GDM1 (cell line): ENCODE measurements at places on chromosomes 1 and 21.
A peak's percentile ranks its signal among the peaks of the same experiment; 100 is the strongest.

DNA sequence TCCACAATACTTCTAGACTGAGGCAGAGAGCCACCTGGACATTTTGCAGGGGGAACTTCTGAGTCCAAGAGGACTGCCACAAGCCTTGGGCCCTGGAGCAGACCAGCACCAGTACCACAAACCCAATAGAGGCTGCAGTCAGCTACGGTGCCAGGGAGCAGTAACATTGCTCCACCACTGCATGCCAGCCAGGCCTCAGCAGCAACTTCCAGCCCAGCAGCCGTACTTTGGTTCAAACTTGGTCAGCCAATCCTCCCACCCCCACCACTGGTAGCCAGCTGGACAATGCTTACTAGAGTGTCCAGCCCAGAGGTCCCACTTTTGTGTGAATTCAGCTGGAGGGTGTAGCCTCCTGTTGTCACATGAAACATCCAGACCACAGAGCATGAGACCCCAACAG, 107.4 kb downstream of the SLC5A9 start:
- no peak for DNase-seq

DNA sequence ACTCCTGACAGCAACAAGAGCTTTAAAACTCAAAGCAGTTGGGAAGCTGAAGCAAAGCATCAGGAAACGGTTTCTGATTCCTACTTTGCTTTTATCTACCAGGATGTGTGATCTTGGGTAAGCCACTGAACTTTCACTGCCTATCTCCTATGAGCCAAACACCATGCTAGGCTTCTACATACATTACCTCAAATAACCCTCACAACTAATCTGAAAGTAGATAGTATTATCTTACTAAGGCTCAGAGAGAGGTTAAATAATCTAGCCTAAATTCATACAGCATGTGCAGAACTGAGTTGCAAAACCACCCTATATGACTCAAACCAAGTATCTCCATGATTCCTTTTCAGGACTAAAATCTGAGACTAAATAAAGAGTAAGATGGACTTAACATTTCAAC, 83.8 kb downstream of the EVI5 start:
- no peak for DNase-seq

DNA sequence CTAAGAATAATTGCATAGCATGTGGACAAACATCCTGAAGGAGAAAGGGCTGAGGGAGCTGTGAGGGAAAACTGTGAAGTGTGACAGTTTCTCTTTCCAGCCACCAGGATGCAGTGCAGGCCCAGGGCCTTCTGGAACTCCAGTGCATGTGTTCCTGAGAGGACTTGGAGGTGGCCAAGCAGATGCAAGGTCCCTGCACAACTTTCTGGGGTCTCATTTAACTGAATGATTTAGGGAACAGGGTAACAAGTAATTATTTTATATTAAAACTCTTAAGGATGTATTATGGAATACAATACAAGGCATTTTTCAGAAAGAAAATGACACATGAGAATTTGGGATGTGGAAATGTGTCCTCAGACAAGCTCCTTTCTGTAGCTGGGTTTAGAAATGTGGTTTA, 61.2 kb upstream of the MCOLN3 start:
- DNase-seq, result peak; percentile 16

GRCh38 chr1:108000620-108001111, 35.7 kb upstream of the VAV3 start:
- DNase-seq, result no peak

DNA sequence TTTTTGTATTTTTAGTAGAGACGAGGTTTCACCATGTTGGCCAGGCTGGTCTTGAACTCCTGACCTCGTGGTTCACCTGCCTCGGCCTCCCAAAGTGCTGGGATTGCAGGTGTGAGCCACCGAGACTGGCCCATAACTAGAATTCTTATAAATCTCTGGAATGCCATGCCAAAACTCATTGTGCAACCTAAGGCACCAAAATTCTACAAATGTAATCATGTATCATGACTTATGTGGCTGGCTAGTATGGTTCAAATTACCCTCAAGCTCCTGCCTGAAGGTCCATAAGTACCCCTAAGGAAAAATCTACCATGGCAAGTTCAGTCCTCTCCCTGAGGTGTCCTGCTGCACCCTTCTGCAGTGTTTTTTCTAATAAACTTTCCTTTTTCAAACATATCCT, 63.8 kb upstream of the CSF1 start:
- DNase-seq, result no peak

DNA sequence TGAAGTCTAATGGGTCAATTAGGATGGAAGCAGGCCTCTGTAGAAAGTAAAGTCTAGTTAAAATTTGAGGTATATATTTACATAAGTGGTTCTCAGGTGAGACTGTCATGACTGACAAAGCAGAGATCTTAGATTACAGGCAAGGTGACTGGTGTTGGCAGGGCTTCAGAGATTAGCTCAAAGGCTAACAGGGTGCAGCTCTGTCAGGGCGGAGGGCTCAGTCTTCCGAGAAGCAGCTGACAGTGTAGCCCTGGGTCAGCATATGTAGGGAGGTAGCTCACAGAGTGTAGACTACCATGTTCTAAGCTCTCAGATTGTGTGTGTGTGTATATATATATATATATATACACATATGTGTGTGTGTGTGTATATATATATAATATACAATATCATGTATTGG, 54.7 kb downstream of the RBM11 start:
- no peak for DNase-seq

- DNase-seq, result no peak
These were observed 286.2 kb upstream of the DUSP10 start for GRCh38 chr1:222028116-222028515.

DNA sequence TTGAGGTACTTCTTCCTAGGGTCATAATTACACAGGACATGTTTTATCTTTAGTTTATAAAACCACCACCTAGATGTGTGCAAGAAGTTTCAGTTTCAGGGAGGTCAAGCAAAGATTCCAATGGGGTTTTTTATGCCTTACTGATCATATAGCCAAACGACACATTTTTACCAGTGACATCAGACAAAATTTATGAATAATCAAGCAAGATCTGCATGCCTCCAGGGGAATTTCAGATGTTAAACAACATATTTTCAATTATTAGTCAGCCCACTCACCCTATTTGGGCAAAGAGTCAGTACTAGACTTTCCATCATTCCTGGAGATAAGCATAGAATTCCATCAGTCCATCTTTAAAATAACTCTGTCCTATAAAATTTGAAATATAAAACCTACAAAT, 867.4 kb downstream of the KCNT2 start:
- no peak for DNase-seq

DNA sequence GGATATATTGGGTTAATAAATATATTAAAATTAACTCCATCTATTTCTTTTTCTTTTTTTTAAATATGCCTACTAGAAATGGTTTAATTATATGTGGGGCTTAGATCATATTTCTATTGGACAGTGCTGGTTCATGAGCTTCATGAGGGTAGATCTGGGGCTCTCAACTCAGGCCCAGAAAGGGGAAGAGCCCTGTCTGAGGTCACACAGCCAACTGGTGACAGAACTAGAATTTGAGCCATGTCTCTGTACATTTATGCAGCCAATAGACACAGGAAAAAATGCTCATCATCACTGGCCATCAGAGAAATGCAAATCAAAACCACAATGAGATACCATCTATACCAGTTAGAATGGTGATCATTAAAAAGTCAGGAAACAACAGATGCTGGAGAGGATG, 5.1 kb upstream of the EPHB2 start:
- DNase-seq, result no peak

DNA sequence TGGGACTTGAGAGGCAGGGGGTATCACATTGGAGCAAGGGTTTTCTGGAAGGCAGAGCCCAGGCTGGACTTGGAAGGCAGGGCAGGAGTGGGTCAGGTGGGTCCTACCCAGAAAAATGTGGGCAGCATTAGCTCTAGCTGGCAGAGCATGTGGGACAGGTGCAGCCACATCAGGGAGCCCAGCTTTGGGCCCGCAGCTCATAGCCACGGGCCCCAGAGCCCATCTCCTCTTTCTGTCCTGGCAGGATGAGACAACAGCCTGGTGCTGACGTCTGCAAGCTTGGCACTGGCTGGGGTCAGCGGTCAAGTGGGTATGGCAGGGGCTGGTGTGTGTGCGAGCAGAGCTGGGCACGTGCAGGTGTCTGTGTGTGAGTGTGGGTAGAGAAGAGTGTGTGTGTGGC, 154.7 kb downstream of the GRIK3 start:
- DNase-seq, result no peak

- no peak for DNase-seq
These were observed 105.2 kb upstream of the HMGB4 start for GRCh38 chr1:33758698-33759097.

- DNase-seq, result no peak
These were observed 13.4 kb downstream of the ELOA start for GRCh38 chr1:23756676-23757075.

DNA sequence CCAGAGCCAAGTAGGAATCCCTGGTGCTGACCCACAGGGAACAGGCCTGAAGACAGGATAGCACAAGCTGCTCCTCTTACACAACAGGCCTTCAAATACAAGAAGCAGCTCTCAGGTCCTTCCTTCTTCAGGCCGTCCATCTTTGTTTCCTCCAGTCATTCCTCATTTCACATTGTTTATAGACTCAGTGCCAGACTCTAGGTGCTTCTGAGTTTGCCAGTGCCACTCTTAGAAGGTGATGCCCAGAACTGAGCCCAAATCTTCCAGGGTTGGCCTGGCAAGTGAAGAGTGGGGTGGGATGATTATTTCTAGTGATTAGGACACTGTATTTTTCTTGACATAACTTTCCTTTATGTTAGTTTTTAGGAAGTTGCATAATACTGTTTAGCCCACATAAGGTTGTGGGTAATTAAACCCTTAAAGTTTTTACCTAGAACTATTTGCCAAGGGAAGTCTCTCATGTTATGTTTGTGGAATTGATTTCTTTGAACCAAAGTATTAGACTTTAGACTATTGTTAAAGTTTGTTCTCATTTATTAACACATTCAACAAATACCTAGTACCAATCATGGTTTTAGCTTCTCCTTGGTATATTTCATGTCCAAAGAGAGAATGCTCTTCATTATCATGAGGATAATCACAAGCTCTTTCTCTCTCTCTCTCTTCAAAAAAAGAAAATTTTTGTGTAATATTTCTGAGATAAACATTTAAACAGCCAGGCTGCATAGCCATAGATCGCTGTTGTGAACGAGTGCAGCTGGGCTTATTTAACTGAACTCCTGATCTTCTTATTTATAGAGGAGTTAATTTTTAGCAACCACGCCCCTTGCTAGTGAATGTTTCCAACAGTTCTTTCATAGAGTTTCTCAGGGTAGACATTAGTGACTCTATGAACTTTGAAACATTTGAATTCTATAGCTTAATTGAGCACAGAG, 47.7 kb downstream of the PGM1 start:
- no peak for DNase-seq
